Gastroesophageal sphincter (tissue), 4 donors: ENCODE measurements at places on chromosomes 2 and 18.

GRCh38 chr18:48460929-48461583, 51.9 kb upstream of the ZBTB7C start:
- no peak for ATAC-seq

DNA sequence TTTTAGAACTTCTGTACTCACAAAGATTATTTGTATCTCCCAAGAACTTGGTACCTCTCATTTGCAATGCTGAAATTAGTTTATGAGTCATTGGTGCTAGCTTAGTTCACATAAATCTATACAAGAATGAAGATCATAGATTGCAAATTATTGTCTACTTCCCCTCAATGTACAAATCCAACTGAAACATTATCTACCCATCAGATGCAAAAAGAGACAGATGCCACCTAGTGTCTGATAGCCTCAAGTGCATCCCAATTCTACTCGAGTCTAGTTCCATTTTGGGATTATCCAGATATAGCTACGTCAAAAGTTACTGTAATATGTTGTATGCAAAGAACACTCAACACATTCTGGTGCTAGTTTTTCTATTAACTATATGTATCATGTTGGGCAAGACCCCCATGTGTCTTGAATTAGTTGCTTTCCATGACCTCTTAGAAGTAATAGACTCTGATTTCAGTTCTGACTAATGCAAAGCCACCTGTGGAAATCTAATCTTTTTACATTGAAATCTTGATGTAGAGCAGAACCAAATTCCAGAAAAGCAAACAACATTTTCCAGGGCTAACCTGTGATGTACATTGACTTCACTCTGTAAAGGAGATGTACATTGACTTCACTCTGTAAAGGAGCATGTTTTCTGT, 210.0 kb downstream of the RBM43 start:
- peak; percentile 34 for ATAC-seq

- no peak for ATAC-seq
These were observed 17.4 kb upstream of the SNORC start for GRCh38 chr2:232852676-232853075.

- ATAC-seq = no peak
These were observed 488.7 kb downstream of the ARHGAP15 start for GRCh38 chr2:143617803-143618415.

- ATAC-seq = no peak
These were observed 105.5 kb upstream of the ACKR3 start for GRCh38 chr2:236464140-236464539.

- no peak for ATAC-seq
These were observed 11.5 kb downstream of the VPS4B start for GRCh38 chr18:63410792-63411191.

GRCh38 chr18:76442413-76443171, 52.5 kb downstream of the ZNF516 start:
- no peak for ATAC-seq

- no peak for ATAC-seq
These were observed 373.3 kb downstream of the IRS1 start for GRCh38 chr2:226426292-226426736.

DNA sequence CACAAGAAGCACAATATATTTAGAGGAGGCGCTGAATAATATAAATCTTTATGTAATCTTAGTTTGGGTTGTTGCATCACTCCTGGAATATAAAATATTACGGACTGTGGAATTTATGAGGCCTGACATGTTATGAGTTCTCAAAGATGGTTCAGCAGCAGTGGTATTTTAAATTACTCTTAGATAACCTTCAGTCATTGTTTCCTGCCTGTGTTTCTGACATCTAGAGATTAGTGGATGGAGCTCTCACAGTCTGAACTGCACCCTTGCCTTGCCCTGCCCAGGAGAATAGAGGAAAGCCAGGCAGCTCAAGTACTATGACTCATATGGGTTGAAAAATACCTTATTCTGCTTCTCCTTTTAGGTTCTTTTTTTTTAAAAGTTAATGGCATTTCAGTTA, 70.0 kb downstream of the ACSL3 start:
- no peak for ATAC-seq

GRCh38 chr2:72676341-72677025, 149.3 kb downstream of the EXOC6B start:
- no peak for ATAC-seq

DNA sequence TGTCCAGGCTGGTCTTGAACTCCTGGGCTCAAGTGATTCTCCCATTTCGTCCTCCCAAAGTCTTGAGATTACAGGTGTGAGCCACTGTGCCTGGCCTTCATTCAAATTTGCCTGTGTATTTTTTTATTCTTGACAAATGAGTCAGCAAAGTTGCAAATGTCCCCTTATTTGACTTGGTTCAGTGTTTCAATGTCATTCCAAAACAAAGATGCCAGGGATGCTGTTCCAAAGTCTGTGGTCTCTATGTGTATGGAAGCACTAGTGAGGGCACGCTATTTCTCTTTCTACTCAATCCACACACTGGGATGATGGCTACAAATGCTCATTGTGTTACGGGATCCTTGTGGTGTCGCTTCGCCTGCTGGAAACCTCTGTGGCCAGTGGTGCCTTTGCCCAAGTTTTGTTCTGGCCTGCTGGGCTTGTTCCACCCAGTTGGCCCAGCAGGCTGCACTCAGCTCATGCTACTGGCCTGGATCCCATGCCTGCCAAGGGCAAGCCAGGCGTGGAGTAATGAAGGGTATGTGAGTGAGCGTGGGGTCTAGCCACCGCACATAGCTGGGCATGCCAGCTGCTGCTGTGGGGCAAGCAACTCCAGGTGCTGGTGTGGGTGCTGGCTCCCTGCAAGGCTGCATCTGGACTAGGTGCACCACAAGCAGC, 35.6 kb downstream of the FBXO48 start:
- no peak for ATAC-seq

DNA sequence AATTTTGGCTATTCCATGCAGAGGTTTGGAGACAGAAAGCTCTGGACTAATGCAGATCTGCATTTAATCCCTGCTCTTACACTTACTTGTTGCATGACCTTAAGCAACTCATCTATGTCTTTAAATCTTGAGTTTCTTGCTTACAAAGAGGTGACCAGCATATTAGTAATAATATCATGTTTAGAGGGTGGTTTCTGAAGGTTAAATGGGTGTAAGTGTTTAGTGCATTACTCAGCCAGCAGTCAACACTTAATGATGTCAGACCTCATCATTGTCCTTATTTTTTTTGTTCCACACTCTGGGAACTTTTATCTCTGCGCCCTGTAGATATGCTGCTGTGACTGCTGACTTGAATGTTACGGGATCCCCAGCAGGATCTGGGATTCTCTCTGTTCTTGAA, 1.7 kb downstream of the IL1RL1 start:
- no peak for ATAC-seq

DNA sequence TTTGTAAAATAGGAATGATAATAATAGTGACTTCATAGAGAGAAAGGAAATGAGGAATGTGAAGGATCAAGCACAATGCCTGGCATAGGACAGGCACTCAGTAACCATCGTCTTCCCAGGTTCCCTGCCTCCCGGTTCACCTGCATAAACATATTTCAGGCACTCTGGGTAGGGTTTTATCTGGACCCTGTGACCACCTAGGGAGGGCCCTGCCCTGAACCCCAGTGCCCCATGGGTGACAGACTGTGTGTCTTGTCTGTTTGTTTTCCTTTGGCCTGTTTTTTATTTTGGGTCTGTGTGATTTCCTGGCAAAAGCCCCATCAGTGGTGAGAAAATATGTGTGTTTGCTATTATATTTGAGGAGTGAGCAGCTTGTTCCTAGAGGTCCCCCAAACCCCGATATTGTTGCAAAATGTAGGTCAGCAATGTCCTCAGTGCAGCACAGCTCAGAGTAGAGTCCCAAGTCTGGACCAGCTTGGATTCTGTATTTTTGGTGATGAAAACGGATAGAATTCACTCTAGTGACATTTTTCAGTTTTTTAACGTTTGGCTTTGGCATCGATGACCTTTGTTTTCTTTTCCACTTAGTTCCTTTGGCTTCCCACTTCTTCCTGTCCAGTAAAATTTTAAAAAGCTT, 9.6 kb upstream of the NT5C1B start:
- ATAC-seq = peak; percentile 10

- ATAC-seq = no peak
These were observed 1327.1 kb upstream of the ZEB2 start for GRCh38 chr2:145846982-145847381.

DNA sequence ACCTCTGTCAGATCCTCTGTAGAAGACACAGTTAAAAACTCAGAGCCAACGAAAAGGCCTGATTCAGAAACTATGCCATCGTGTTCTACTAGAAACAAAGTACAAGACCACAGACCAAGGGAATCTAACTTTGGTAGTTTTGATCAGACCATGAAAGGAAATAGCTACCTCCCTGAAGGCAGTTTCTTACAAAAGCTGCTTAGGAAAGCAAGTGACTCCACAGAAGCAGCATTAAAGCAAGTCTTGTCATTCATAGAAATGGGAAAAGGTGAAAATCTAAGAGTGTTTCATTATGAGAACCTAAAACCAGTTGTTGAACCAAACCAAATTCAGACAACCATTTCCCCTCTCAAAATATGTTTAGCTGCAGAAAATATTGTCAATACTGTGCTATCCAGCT, 58.2 kb downstream of the FSIP2 start:
- no peak for ATAC-seq

DNA sequence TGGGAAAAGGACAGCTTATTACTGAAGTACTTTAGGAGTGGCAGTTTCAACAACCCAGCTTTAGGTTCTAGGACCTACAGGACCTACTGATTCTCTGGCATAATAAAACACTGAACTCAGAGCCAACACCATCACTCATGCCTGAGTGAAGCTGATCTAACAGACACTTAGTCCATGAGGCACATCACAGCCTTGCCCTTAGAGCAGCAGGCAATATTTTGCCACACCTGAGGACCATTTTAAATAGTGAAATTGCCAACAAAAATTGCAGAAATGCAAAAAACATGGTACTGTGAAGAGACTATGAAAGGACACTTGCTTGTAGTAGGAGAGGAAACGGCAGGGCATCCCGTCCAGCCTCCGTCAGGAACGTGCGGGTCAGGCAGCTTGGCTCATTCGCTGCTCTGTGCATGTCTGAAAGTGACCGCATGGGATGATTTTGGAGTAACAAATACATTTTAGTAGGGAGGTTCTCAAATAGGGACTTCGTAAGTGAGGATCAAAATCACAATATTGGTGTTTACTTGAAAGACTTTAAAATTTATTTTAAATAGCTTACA, 18.1 kb downstream of the CNOT11 start:
- ATAC-seq = no peak

- no peak for ATAC-seq
These were observed 15.2 kb upstream of the SLC8A1 start for GRCh38 chr2:40466935-40467572.

GRCh38 chr18:55421308-55421614, 166.7 kb downstream of the TCF4 start:
- no peak for ATAC-seq

GRCh38 chr2:231685349-231686191, 22.8 kb upstream of the PTMA start:
- no peak for ATAC-seq

- ATAC-seq = no peak
These were observed 84.2 kb upstream of the PHLPP1 start for GRCh38 chr18:62631173-62631572.

- no peak for ATAC-seq
These were observed 259.7 kb downstream of the TMX3 start for GRCh38 chr18:68455229-68455603.

DNA sequence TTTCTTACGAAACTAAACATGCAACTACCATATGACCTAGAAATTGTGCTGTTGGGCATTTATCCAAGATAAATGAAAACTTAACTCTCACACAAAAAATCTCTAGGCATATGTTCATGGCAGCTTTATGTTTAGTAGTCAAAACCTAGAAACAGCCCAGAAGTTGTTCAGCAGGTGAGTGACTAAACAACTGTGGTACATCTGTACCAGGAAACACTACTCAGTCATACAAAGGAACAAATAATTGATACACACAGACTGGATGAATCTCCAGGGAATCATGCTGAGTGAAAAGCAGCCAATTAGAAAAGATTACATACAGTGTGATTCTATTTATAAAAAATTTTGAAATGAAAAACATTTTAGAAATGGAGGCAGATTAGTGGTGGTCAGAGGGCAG, 29.3 kb downstream of the DYNC2LI1 start:
- no peak for ATAC-seq

DNA sequence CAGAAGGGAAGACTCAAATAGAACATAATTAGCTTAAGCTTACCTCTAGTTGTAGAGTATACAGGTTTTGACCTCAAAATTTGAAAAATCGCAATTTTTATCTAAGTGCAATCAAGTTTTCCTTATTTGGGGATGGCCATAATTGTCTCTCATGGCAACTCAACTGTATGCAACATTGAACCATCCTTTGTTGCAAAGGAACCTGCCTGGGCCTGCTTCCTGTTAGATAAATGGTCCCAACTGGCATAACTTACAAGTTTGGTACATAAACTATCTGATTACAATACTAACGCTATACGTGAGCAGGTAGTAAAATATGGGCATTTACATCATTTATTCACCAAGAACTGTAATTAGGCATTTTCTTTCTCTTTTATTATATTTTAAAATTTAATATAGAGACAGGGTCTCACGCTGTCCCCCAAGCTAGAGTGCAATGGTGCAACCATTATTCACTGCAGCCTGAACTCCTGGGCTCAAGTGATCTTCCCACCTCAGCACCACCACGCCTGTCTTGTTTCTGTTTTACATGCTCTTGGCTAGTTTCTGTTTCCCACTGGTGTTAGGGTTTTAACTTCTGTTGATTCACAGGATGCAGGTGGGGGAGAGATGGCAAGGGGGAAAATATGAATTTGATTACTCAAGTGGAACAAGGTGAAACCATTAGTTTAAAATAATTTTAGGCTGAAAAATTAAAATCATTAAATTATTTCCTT, 55.3 kb upstream of the B3GNT2 start:
- ATAC-seq = no peak

- no peak for ATAC-seq
These were observed 135.0 kb downstream of the IKZF2 start for GRCh38 chr2:213016166-213016983.

- ATAC-seq = no peak
These were observed 372.5 kb downstream of the CBLN2 start for GRCh38 chr18:72171596-72171995.

DNA sequence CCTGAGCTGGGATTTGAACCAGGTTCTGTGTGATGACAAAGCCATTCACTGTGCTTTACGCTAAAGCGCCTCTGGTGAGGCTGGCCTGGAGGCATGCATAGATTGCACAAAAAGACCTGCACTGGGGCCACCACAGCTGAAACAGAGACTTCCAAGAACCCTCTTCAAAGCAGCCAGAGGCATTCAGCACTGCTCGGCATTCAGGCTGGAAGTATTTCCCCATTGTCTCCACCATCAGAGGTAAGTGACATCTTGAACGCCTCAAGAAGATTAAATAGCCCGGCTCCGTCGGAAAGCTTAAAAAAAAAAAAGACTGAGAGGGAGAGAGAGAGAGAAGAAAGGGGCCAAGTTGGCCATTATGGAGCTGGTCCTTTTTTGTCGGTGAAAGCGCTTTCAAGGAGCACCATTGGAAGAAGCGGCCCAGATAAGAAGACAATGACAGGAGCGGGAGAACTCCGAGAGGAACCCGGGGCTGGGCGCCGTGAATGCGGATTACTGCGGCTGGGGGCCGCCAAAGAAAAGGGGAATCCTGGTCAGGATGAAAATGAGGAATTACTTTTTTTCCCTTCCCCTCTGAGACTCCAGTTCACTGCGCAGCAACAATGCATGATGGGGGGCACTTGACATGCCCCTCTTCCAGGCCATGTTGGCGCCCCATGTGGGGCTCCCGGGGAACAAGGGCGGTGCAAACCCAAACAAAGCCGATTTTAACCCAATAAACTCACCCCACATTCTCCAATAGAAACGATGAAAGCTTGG, 228.3 kb downstream of the MYCN start:
- ATAC-seq = no peak

GRCh38 chr2:111982822-111983221, 72.2 kb upstream of the TMEM87B start:
- ATAC-seq = no peak

GRCh38 chr2:31558401-31559295, 22.1 kb downstream of the SRD5A2 start:
- no peak for ATAC-seq
